ENCODE measurements at places on chromosomes 12 and 14. TPM values are rescaled to one million over a fixed set of nuclear protein-coding genes. Genes with fewer than 3 reads are reported as not detected.

CLEC2D gene
- 23.5 TPM for total RNA-seq

MFAP5 gene
- not detected for total RNA-seq

PARP11 gene
- total RNA-seq, result 28.3 TPM

GRCh38 chr14:22518073-22518472, 71.0 kb downstream of the DAD1 start:
- no peak for DNase-seq

GRCh38 chr12:66092559-66093269, 37.8 kb downstream of the LLPH start:
- no peak for DNase-seq

- DNase-seq, result no peak
Observed at GRCh38 chr12:49662998-49663843, 39.9 kb downstream of the PRPF40B start.

GRCh38 chr12:20576528-20576927, 118.6 kb upstream of the SLCO1C1 start:
- no peak for DNase-seq

DNA sequence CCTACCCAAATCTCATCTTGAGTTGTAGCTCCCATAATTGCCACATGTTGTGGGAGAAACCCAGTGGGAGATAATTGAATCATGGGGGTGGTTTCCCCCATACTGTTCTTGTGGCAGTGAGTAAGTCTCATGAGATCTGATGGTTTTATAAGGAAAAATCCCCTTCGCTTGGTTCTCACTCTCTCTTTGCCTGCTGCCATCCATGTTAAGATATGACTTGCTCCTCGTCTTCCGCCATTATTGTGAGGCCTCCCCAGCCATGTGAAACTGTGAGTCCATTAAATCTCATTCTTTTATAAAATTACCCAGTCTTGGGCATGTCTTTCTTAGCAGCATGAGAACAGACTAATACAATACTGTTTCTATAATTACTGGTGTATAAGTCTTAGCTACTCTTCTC, 6.5 kb upstream of the BCAT1 start:
- no peak for DNase-seq

GRCh38 chr12:118136559-118137003, 657 bp downstream of the PEBP1 start:
- peak; percentile 9 for DNase-seq
